ENCODE measurements at places on chromosomes 2 and 18. TPM values are rescaled to one million over a fixed set of nuclear protein-coding genes. Genes with fewer than 3 reads are reported as not detected.

DNA sequence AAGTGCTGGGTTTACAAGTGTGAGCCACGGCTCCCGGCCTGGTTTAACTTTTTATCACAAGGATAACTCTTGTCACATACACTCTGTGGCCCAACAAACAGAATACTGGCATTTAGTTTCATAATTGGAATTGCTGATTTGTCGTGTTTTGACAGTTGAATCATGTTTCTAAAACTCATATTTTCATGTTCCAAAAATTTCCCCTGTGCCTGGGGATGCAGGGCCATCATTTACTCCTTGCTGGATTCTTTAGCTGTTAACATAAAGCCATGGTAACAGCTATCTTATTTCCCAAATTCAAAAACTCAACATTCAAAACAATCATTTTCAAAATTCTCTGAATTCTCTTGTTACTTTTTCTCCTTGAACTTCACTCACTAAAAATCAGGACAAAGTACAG is 16.5 kb upstream of the ATG16L1 start:
- peaks cover 82% of the 10 kb centered on the region for H3K4me1 ChIP-seq
- no peak overlapping the region for H3K4me3 ChIP-seq
- DNase-seq: no peak
- no peaks in the 10 kb centered on the region for H3K27me3 ChIP-seq
- H3K36me3 ChIP-seq: peaks cover 17% of the 10 kb centered on the region

DNA sequence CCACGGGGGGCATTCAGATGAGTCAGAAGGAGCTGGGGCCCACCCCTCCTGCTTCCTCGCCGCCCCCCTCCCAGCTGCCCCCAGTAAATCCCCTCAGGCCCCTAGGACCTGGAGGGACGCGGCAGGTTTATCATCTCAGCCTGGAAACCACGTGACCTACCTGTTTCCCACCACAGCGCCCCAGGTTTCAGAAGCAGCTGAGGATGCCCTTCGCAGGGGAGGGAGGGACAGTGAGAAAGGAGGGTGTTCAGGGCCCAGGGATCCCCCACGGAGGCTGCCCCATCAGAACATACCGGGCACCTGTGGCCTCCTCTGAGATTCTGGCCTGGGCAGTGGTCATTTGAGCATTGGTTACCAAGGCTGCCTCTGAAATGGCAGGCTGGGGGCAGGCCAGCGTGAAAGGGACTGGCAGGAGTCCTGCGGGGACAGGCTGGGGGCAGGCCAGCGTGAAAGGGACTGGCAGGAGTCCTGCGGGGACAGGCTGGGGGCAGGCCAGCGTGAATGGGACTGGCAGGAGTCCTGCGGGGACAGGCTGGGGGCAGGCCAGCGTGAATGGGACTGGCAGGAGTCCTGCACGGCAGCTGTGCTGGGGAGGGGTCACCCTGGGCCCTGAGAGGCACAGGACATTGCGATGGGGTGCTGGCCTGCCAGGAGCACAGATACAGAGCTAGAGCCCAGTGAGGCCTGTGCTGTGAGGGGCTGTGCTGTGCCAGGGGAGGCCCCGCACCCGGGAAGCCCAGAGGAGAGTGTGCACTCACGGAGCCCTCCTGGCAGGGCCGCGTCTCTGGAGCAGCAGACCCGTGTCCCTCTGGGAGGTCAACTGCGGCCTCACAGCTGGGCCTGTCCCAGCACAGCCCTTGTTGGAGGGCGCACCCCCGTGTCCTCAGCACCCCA is 1.6 kb downstream of the NEU4 start:
- H3K27ac ChIP-seq: no peak overlapping the region
- H3K4me1 ChIP-seq: peaks cover 8% of the 10 kb centered on the region
- no peak for DNase-seq
- no peaks in the 10 kb centered on the region for H3K27me3 ChIP-seq
- H3K4me3 ChIP-seq: no peak overlapping the region

The CD226 gene
- 47.6 TPM for total RNA-seq

DNA sequence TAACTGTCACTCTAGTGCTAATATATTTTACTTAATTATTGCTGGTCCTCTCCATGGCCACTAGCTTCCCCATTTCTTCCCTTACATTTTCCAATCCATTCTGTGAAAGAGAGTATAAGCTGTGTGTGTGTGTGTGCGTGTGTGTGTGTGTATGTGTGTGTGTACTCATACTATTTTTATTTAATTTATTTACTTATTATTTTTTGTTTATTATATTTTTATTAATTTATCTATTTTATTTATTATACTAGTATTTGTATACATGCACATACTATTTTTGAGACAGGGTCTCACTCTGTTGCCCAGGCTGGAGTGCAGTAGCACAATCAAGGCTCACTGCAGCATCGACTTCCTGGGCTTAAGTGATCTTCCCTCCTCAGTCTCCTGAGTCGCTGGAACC is 59.6 kb downstream of the IKZF2 start:
- H3K4me1 ChIP-seq: peaks cover 10% of the 10 kb centered on the region
- no peak overlapping the region for H3K27ac ChIP-seq
- H3K27me3 ChIP-seq: no peaks in the 10 kb centered on the region
- DNase-seq: no peak

DNA sequence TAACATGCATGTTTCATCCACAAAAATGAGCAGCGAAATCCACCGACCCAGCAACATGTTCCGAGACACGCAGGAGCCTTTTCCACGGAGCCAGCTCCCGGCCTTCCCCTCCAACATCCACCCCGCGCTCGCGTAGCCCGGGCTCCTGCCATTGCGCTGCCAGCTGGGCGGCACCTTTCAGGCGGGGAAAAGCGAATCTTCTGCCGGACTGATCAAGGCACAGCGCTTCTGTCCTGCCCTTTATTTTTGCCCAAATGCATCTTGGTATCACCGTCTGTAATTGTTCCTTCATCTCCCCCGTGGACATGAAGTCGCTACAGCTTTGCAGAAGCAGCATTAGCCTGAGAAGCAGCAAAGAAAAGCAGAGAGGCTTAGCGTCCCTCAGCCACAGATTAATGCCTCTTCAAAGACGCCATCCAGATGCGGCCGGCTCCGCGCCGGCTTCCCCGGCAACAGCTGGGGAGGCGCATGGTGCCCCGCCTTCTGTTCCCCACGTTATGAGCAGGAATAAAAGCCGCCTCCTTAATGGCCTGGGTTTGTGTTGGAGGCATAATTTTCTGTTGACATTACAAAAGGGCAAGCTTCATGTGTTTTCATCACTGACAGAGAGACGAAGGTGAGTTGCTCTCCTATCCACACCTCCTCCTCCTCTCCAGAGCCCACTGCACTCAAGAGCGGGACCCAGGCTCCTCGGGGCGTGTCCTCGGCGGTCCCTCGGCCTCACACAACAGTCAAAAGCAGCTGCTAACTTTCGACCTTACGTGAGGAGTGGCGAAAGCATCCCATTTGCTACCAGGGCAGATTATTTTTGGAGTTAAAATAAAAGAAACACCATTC is 122.1 kb upstream of the SALL3 start:
- no peaks in the 10 kb centered on the region for H3K4me1 ChIP-seq
- H3K27me3 ChIP-seq: no peaks in the 10 kb centered on the region
- no peak overlapping the region for H3K27ac ChIP-seq
- no peak overlapping the region for H3K4me3 ChIP-seq
- DNase-seq: no peak

DNA sequence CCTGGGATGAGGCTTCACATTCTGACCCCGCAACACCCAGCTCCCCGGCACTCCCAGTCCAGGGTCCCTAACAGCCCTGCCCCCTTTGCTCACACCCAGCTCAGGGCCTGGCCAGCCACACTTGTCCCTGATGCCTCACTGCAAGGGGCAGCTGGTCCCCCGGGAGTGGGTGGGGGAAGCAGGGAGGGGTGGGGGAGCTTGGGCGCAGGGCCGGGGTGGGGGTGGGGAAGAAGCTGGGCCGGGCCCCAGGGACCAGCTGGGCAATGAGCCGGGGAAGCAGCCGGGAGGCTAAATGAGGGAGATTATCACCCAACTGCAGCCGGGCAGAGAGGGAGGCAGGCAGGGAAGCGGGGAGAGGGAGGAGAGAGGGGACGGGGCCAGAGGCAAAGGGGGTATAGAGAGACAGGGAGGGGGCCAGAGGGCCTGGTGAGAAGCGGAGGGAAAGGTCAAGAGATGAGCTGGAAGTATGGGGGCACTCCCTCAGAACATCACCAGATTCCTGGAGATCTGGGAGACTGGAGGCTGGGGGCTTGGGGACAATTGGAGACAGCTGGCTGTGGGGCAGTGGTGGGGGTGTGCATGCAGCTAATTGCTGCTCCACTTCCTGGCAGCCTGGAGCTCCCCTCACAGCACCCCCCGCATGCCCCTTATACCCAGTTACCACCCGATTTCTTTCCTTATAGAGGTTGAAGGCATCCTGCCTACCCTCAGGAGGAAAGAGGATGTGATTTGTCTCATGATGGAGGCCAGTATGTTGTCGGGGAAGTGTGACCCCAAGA is 2.5 kb upstream of the ASIC4 start:
- no peak overlapping the region for H3K27ac ChIP-seq
- peaks cover 15% of the 10 kb centered on the region for H3K4me1 ChIP-seq
- no peak overlapping the region for H3K4me3 ChIP-seq

GRCh38 chr2:209614690-209615369 is 156.8 kb upstream of the UNC80 start:
- H3K27me3 ChIP-seq: no peaks in the 10 kb centered on the region
- no peaks in the 10 kb centered on the region for H3K36me3 ChIP-seq
- no peak overlapping the region for H3K4me3 ChIP-seq

DNA sequence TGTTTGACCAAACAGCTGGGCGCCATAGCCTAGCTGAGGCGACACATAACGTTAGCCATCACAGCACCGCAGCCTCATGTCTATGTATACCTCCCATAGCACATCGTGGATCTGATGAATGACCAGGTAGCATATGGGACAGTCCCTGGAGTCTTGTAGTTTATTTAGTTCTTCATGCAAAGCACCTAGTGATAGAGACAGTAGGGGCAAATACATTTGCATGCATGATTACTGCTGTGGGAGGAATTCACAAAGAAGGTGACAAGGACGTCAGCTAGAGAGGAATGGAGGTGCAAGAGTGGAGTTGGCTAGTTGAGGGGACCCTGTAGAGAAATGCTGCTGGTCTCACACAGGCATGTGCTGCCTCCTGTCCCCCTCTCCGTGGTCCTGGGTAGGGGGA is 478.9 kb upstream of the HS6ST1 start:
- no peak for DNase-seq
- H3K4me3 ChIP-seq: no peak overlapping the region
- no peaks in the 10 kb centered on the region for H3K36me3 ChIP-seq
- H3K27ac ChIP-seq: no peak overlapping the region
- no peaks in the 10 kb centered on the region for H3K4me1 ChIP-seq

The MTCL1 gene
- 1.7 TPM for total RNA-seq

- no peaks in the 10 kb centered on the region for H3K36me3 ChIP-seq
- no peak overlapping the region for H3K4me3 ChIP-seq
- DNase-seq: no peak
- H3K27ac ChIP-seq: no peak overlapping the region
Measured at GRCh38 chr2:21740484-21740883, 616.7 kb downstream of the TDRD15 start.

DNA sequence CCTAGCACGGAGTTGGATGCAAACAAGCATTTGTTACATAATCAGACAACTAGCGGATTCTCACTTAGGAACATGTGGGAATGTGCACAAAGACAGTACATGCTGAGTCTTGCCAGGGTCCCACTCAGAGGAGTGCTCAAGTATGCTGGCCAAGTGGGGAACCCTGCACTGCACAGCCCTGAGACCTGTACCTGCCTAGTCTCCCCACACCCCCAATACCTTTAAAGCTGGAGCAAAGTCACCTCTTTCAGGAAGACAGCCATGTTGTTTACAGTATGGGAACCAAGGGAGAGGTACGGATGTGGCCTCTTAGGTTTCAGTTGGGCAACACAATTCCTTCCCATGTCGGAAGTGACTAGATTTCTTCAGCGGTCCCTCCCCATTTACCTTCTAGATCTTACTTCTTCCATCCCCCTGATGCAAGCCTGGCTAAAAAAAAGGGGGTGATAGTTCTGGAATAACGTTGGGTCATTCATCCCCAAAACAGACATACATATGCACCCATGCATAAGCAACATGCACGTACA is 10.7 kb downstream of the CXCR1 start:
- H3K27ac ChIP-seq: no peak overlapping the region
- H3K4me1 ChIP-seq: no peaks in the 10 kb centered on the region
- no peak overlapping the region for H3K4me3 ChIP-seq
- peaks cover 23% of the 10 kb centered on the region for H3K27me3 ChIP-seq
- no peak for DNase-seq
- H3K36me3 ChIP-seq: no peaks in the 10 kb centered on the region

DNA sequence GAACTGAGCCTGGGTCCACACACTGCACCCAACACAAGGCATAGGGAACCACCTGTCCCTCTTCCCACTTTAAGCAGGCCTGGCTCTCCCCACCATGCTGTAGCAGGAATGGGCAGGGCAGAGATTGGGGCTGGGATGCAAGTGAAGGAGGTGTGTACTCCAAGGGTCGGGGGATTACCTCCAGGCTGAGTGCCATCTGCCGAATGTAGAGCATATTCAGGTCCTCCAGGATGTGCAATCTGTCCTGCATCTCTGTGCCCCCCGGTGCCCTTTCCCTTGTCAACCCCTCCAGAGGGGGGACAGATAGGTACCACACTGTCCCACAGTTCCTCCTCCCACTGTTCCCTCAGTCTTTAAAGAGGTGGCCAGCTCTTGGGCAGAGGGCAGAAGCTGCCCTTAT is 2.4 kb downstream of the RTKN start:
- no peak for DNase-seq
- no peaks in the 10 kb centered on the region for H3K36me3 ChIP-seq
- H3K4me3 ChIP-seq: no peak overlapping the region
- H3K27me3 ChIP-seq: peaks cover 34% of the 10 kb centered on the region

The SPATA3 gene
- total RNA-seq: not detected

The NIF3L1 gene
- total RNA-seq: 37.0 TPM

The KLF7 gene
- 16.5 TPM for total RNA-seq

The STAT4 gene
- total RNA-seq: 157 TPM

The PDE11A gene
- not detected for total RNA-seq

The CRYBA2 gene
- not detected for total RNA-seq

The MOGAT1 gene
- total RNA-seq: not detected

The DCDC2C gene
- not detected for total RNA-seq

The R3HDM1 gene
- 51.9 TPM for total RNA-seq

The PRSS56 gene
- total RNA-seq: not detected

DNA sequence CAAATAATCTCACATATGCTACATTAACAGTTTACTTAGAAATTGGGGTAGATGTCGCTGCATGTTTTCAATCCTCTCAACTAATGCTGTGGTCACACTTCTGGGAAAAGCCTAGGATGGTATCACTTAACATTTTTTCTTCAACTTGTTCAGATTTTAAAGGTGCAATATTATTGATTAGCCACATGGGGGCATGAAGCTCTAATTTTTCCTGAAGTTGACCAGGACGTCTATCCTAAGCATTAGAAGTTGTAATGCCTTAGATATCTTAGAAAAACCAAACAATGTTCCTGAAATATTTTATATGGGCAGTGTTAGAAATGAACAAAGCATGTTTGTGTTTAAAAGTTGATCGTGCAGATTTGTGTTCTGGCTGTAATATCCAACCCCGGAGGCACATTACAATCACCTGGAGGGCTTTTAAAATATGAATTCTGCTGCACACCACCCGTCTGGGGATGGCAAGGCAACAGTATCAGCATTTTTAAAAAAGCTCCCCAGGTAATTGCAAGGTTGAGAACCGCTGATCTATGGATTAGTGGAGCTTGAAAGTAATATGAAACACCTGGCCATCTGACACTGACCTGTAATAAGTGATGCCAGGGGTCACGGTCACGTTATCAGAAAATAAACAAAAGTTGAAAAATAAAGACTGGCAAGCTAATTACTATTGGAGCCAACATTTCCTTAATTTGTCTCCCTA is 100.5 kb upstream of the LMAN1 start:
- no peak overlapping the region for H3K4me3 ChIP-seq
- H3K27me3 ChIP-seq: peaks cover 5% of the 10 kb centered on the region
- no peak for DNase-seq
- no peaks in the 10 kb centered on the region for H3K36me3 ChIP-seq
- no peak overlapping the region for H3K27ac ChIP-seq

The C2orf72 gene
- total RNA-seq: 0.34 TPM

- peaks cover 40% of the 10 kb centered on the region for H3K27me3 ChIP-seq
- no peak overlapping the region for H3K27ac ChIP-seq
- H3K36me3 ChIP-seq: no peaks in the 10 kb centered on the region
- no peak overlapping the region for H3K4me3 ChIP-seq
Measured at GRCh38 chr18:49669403-49669802, 107.5 kb downstream of the LIPG start.
